CD14-positive monocyte (primary cell): ENCODE measurements at places on chromosomes 4 and X.

- no peaks in the 10 kb centered on the region for H3K4me1 ChIP-seq
- H3K27me3 ChIP-seq, result peaks cover 43% of the 10 kb centered on the region
- DNase-seq, result no peak
These were observed 1.2 kb downstream of the SH3D19 start for GRCh38 chr4:151324124-151324751.

GRCh38 chr4:138182838-138183426 is 59.2 kb downstream of the SLC7A11 start:
- no peaks in the 10 kb centered on the region for H3K27me3 ChIP-seq
- no peaks in the 10 kb centered on the region for H3K36me3 ChIP-seq
- no peak overlapping the region for H3K4me3 ChIP-seq

DNA sequence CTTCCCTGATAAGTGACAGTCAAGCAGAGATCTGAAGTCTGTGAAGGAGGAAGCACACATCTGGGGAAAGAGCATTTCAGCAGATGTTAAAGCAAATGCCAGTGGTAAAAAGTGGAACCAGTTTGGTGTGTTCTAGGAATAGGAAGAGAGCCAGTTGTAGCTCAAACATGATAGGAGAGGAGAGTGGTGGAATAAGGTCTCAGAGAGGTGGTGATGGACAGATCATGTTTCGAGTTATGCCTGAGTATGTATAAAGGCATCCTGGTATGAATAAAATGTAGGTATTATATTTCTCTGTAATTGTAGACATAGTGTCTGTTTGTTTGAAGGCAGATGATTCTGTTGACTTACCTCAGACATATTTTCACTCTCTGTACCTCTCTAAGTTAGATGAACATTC is 89.1 kb downstream of the LARP7 start:
- no peak for DNase-seq
- no peaks in the 10 kb centered on the region for H3K36me3 ChIP-seq
- H3K4me3 ChIP-seq, result no peak overlapping the region

- no peak for DNase-seq
- no peaks in the 10 kb centered on the region for H3K27me3 ChIP-seq
- no peaks in the 10 kb centered on the region for H3K36me3 ChIP-seq
- H3K27ac ChIP-seq, result no peak overlapping the region
These were observed 429.6 kb downstream of the SMARCA1 start for GRCh38 chrX:129093706-129094105.

- no peak overlapping the region for H3K27ac ChIP-seq
- H3K27me3 ChIP-seq, result peaks cover 3% of the 10 kb centered on the region
- no peaks in the 10 kb centered on the region for H3K36me3 ChIP-seq
- DNase-seq, result no peak
- H3K4me3 ChIP-seq, result no peak overlapping the region
These were observed 176.9 kb downstream of the SLIT2 start for GRCh38 chr4:20428436-20429160.
